Pons (tissue), 1 donor: ENCODE measurements at places on chromosomes 3 and 15.

- DNase-seq, result peak; percentile 66
These were observed 27.1 kb downstream of the CGGBP1 start for GRCh38 chr3:88031642-88032077.

GRCh38 chr3:134294302-134295280 is 43.9 kb upstream of the RYK start:
- DNase-seq, result no peak

DNA sequence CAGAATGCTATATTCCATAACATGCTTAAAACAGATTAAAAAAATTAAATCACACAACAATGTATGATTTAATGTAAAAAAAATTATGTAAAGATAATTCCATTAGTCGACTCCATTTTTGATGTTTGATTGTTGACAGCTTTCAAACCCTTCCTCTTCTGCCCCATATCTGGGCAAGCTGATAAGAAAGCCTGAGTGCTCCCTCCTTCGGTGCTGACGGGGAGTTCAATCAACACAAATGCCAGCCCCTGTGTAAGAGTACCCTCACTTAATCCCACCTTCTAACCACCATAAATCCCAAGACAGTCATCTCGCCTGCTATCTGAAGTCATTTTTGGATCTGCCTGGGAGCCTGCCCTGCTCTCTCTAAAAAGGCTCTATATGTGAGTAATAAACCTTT is 59.8 kb upstream of the IP6K2 start:
- DNase-seq, result no peak

GRCh38 chr3:38136777-38137614 is at the start of gene ACAA1:
ACAA1 (minus strand) TSS chr3:38137127; CDS start chr3:38137035, 92 bp downstream.
- DNase-seq, result peak; percentile 99

DNA sequence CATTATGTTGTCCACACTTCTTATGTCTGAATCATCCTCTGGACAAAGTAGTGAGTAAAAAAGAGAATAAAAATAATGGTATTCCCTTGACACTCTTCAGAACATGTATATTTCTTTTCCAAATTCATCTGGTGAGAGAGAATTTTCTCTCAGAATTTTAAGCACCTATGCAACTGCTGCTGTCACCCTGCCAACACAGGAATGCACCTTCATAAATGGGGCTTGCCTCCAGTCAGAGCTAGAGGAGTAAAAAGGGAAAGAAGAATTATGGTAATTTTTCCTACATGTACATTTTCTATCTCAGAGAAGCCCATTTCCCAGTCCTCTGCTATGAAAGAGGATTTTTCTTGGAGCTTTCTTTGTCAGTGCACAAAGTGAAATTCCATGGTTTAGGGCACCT is 92.2 kb upstream of the ALCAM start:
- no peak for DNase-seq

DNA sequence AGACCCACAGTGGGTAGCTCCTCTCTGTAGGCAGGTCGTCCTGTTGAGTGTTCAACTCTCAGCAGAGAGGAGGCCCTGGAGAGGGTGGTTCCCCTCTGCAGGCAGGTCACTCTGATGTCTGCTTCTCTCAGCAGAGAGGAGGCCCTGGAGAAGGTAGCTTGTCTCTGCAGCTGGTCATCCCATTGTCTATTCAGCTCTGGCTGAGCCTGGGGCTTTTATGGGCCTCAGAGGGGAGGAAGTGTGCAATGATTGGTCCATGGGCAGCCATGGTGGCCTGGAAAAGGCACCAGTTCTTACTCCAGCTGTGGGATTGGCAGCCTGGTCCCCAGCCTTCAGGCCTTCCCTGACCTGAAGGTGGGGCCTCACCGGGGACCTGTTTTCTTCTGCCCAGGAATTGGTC is 52.9 kb downstream of the PPCDC start:
- no peak for DNase-seq

GRCh38 chr3:146326875-146327543 is 76.1 kb upstream of the PLSCR4 start:
- DNase-seq, result peak; percentile 51

DNA sequence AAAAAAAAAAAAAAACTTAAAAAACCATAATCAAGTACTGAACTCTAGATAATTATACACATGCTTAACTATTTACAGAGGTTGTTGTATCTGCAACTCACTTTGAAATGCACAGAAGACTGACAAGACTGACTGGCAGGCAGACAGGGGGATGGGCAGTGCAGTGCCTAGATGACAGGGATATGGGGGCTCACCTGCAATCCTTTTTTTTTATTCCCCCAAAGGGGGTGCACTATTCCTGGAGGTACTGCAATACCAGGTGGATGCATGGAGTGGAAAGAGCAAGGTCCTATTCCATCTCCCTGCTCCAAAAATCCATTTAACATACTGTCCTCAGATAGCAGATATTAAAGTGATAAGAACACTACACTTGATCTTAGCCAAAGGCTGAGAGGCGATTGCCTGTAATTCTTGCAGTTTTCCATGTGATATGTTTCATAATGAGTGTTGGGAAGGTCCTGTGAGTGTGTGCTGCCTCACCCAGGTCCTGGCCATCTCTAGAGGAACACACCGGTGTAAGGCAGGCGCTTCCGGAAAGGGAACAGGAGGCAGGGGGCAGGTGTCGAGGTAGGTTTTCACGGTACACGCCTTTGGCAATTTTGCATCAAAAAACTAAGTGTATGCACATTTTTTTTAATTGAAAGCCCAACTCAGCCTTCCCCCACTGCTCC is 22.7 kb downstream of the SEC61A1 start:
- DNase-seq, result no peak

- DNase-seq, result peak; percentile 9
These were observed 190.1 kb upstream of the LPP start for GRCh38 chr3:187963677-187964385.

DNA sequence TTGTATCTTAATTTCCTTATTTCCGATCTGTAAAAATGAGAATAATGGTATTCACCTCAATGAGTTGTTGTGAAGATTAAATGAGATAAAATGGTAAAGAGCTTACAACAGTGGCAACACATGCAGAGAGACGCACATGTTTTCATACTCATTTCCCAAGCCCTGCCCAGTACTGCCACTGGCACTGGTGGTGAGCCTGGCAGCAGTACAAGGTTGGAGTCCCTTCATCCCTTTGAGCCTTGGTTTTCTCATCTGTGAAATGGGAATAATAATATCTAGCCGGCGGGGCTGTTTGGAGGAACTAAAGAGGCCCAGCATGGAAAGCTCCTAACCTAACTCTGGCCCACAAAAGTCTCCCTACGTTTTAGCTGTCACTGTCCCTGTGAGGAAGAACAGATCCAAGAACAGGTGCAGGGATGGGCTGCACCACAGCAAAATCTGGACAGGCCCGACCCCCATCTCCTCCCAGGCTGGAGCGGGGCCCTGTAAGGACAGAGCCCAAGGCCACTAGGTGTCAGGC is 866 bp upstream of the CD276 start:
- DNase-seq, result no peak

DNA sequence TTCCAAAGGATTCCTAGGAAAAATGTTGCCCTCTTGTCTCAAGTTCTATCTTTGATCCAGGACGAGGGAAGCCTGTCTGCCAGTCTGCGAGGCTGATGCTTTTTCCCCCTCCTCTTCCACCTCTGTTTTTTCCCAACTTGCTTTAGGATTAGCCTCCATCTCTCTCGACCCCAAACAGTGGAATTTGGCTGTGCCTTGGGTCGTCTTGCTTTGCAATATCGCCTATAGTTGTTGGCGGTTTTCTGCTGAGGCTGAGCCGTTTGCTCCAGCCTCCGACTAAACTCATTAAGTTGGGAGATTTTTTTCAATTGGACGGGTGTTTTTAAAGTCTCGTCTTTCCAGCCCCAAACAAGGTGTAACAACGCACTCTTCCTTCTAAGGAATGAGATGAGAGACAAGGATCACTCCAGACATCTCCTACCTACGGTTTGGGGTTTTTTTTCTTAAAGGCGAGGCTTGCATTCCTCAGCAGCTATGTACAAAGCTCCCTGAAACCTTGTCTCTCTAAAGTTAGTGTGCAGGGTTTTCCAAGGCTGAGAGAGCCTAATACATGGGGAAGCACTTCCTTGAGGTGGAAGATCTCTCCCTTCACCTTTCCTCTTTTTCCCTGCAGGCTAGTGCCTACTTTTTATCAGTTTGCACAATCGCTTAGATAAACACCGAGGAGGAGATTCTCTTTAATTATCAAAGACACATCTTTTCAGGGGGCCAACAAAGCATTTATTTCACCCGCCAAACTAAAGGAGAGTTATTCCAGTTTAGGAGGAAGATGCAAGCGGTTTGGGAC is 4.8 kb upstream of the NR2F2 start:
- DNase-seq, result no peak

DNA sequence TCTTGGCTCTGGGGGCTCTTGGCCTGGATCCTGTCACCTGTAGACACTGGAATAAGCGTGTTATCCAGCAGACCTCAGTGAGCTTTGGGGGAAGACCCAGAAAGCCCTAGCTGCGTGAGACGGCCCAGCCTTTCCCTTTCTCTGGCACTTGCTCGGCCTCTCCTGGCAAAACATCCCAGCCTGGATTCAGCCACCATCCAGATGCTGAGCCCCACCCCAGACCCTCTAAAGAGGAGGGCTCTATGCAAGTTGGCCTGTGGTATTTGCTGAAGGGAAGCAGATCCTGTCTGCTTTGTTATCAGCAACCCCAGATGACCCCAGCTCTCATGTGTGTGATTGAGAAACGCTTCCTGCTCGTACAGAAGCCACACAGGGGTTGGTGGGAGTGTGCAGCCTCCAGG is 267.2 kb downstream of the FAM43A start:
- DNase-seq, result no peak

DNA sequence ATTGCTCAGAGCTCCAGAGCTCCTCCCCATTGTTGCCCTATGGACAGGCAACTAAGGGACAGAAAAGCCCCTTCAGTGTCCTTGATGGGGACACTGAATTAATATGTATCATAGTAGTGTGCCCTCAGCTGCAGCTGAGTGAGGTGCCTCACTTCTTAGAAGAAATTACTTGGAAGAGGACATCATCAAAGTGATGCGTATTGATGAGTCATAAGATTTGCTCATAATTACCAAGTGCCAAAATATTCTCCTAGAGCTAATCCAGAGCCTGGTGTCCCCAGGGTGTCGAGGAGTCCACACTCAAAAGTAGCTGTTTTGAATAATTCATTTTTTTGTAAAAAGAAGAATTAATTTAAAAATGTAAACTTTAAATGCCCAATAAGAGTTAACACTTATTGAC is 200.7 kb upstream of the SEMA6D start:
- no peak for DNase-seq

- DNase-seq, result no peak
These were observed 45.9 kb downstream of the SLC12A8 start for GRCh38 chr3:125166599-125167136.

DNA sequence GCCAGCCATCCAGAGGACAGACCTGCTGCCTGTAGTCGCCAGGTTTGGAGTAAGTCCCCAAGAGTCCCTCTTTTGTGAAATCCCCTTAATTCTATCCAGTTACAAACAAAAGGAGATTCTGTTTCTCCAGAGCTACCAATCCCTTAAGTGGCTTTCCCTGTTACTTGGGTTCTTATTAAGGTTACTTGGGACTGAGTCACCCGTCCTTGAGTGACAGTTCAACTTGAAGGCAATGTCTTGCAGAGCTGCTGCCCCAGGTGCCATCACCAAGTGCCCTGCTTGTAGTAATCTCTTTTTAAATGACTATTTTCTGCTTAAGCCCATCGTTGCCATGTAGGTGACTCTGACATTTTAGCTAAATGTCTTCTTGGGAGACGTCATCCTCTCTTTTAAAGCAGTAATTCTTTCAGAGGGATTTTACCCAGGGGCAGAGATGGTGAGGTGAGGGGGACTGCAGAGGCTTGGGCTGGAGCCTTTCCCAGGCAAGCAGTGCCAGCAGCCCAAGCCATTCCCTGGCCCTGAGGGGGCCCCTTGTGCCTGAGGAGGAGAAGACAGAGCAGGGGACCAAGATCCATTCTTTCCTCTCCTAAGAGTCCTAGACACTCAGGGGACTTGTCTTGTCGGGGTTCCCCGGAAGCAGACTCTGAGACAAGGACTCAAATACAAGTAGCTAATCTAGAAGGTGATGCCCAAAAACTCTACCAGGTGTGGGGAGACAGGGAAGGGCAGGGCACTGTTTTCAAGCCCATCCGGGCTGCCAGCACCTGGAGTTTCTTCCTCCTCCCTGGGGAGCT is 253.7 kb downstream of the PLCL2 start:
- DNase-seq, result no peak

DNA sequence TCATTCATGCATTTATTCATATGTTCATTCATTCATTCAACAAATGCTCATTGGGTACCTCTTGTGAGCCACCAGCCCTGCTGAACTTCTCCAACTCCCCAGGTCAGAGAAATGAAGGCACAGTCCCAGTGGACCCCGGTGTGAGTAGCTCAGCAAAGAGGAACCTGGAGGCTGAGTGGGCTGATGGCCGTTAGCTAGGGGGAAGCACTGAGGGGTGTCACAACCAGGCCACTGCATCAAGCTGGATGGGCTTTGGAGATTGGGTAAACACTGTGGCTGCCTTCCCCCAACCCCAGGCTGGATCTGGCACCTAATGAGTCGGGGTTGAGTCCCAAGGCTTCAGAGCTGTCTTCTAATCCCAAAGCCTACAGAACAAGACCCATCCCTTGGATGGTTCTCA is 12.1 kb upstream of the ALAS1 start:
- no peak for DNase-seq

- DNase-seq, result no peak
These were observed 37.0 kb downstream of the TTC23 start for GRCh38 chr15:99212406-99212805.

DNA sequence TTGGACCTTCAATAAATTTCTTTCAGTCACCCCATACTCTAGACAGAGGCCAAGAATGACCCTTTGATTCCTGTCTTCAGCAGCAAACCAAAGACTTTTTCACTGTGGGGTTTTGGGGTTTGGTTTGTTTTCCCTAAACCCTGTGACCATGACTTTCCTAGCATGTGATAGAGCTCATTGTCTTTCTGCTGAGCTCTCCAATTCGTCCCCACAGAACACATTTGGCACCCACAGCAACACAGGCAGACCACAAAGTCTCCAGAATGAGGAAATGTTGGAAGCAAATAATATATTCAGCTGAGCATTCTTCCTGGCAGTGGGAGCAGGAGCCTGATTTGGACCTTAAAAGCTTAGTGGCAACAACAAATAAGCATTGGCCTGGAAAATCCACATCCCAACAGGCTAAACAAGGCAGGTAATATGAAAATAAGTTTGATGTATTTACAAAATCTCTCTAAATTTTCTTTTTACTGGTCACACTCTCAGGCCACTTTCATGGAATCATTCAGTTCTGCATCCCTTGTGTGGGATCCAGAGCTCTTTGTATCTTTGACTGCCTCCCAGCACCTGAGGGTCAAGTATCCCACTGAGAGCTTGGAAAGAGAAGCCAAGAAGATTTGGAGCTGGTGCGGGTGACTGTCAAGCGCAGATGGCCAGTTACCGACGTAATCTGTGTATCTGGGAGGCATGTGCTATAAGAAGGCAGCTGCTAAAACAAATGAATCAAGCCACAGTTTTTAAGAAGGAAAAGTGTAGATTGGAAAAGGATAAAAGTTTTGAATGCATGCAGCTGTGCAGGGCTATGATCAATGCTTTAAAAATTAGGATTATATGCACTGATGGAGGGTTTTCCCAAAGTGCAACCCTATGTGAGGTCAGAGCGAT is 36.5 kb upstream of the CPB1 start:
- peak; percentile 94 for DNase-seq

GRCh38 chr3:88991496-88991895 is 115.9 kb upstream of the EPHA3 start:
- DNase-seq, result no peak
